Activated T-helper 2 cell treated with anti-CD3 and anti-CD28 coated beads, Interferon-gamma antibody, Interleukin-2, Interleukin-4, amounts not matched to agents 10 μg/mL and 5 μg/mL and 100 μg/mL, durations not matched to agents 14 hours and 24 hours and 36 hours (primary cell): ENCODE measurements at places on chromosomes 7 and 10.
A peak's percentile ranks its signal among the peaks of the same experiment; 100 is the strongest.

- no peak for DNase-seq
Measured at GRCh38 chr7:30465811-30466180, 12.8 kb downstream of the NOD1 start.

DNA sequence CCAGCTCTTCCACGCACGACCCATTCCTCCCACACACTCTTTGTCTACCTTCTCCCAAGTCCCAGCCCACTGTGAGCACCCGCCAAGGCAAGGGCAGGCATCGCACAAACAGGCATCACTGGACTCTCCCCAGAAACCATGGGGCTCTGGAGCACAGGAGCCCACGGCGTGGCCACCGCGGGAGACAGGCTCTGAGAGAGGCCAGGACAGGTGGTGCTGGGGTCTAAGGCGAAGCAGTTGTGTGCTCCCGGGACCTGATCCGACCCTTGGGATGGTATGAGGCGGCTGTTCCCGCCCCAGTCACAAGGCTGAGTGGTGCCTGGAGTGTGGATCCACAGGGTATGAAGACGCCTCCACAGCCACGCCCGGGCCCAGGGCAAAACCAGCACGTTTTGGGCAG lies 156.9 kb downstream of the MAD1L1 start:
- DNase-seq: no peak

DNA sequence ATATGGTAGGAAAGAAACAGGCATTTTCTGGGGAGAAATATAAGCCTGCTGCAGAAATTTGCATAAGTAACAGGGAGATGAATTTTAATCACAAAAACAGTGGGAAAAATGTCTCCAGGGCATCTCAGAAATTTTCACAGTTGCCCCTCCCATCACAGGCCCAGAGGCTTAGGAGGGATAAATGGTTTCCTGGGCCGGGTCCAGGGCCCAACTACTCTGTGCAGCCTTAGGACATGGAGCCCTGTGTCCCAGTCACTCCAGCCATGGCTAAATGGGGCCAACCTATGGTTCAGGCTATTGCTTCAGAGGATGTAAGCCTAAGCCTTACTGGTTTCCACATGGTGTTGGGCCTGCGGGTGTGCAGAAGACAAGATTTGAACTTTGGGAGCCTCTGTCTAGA lies 9.2 kb downstream of the OR6B1 start:
- no peak for DNase-seq

- DNase-seq: no peak
Measured at GRCh38 chr7:91079487-91079886, 184.7 kb upstream of the FZD1 start.

DNA sequence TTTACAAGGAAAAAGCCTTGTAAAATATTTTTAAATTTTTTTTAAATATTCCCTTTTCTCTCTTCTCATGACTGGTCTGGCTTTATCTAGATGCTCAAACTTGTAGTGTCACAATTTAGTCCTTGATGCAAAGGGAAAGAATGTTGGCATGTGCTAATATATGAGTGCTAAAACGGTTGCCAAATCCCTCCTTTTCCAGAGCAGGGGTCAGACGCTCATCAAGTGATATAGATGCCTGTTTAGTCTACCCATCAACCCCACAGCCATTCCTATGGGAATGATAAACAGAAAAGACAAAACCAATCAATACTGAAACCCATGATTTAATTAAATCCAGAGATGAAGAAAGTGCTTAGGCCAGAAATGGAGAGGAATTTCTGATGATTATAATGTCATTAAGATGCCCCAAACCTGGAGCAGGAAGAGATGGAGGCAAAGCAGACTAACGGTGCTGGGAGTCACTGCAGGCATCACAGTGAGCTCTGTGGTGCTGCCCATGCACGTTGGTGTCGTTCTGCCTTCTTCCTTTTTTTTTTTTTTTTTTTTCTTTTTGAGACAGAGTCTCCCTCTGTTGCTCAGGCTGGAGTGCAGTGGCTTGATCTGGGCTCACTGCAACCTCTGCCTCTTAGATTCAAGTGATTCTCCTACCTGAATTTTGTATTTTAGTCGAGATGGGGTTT lies 210.1 kb upstream of the STK17A start:
- DNase-seq: no peak

- no peak for DNase-seq
Measured at GRCh38 chr7:99102809-99103690, 40.9 kb downstream of the SMURF1 start.

DNA sequence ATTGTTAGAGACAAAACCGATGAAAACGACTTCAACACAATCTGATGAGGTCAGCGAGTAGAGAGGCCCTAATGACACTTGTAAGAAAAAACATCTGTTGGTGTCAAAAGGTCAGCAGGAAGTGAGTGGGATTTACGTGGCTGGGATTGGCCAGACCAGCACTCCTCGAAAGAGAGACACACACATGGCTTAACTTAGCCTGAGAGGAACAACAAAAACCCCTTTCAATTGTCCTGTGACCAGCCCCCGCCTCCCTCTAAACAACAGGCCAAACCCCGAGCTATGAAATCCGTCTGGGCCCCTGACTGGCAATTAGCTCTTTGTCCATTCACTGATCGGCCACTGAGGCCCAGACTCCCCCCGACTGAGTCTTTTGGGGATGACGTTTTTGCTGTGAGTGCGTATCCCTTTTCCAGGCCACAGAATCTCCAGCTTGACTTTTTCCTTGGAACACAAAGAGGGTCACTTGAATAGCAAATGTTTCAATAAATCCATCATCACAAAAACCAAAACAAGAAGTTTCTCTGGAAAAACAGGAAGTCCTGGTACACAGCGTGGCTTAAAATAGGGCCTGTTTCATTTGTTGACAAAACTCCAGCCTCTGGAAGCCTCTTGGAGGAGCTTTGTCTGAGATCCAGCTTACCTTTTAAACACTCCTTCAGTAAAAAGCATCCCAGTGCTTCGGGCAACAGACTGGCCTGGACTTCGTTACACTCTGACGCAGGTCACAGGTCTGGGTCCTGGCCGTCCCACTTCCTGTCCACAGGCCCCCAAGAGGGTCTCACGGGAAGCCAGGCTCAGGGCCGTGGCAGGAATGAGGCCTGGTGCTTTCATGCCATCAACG lies 103.0 kb downstream of the CTBP2 start:
- no peak for DNase-seq

DNA sequence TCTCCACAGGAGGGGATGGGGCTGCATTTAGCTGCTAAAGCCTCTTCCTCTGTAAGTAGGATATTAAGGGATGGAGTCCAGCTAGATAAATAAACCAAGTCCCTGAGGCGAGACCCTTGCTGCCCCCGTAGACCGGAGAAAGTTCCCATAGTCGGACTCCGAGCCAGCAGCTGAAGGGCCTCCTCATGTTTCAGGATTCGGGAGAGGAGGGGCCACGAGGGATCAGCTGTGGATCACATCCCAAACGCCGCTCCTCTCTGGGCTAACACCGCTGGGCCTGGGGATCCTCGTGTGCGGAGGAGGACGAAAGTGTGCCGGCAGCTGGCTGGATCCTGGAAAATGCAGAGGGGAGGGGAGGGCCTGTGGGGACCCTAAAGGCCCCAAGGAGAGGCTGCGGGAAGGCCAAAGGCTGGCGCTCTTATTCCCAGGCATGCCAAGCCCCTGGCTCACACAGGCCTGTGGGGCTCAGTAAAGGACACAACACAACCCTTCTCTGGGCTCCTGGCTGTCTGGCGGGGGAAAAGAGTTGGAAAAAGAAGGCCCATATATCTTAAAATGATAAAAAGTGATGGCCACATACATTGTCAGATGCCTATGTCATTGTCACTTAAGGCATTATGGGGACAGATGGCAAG lies 82.5 kb upstream of the TMEM72 start:
- DNase-seq: no peak

DNA sequence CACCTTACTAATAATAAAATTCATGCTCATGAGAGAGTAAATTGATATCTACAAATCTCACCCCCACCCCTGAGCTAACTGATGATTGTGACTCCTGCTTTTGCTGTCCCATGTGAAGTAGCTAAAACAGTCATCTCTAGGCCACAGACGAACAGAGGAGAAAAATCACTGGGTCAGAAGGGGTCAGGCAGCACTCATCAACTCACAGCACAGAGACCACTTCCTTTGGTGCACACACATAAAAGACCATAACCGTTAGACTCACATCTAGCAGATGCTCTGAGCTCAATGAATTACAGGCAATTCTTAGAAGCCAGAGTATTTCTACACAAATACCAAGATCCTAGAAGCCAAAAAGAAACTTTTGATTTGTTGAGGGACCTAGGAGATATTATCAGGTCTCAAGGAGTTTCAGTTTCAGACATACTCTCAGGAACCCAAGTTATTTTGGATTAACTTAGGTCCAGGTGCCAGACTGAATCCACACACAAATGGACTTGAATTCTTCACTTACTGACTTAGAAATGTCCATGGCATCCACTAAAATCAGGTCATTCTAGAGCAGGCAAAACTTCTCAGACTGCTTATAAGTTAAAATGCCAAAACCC lies 65.0 kb upstream of the TES start:
- peak; percentile 37 for DNase-seq

DNA sequence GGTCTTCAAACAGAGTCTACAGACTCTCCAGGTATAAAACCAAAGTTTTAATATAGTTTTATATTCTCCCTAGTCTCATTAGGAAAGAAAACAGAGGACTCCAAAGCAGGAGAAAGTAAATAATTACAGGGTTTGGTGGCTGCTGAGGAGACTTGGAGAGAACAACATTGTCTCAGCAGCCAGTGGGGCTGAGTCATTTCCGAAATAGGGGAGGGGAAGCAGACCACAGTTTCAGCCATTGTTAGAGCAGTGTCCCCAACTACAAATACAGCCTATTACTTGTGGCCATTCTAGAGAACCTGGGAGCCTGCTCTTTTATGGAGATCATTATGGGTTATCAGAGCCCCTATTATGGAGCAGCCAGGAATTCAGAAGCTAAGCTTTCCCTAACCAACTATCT lies 44.2 kb upstream of the A1CF start:
- DNase-seq: no peak

DNA sequence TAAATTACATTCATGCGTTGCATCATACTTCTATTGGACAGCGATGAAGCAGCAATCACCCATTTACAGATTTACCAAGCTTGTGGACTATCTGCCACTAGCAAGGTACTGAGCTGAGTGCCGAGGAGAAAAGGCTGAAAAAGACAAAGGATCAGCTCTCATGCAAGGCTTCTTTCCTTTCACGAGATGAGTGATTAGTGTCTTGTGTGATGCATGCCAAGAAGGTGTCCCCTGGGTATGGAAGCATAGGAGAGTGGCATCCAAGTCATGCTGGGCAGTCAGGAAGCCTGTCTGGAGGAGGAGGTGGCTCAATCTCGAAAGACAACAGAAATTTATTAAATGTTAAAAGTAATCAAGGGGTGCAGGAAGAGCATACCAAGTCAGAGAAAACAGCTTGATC lies 40.9 kb downstream of the ACSM6 start:
- no peak for DNase-seq

- no peak for DNase-seq
Measured at GRCh38 chr7:157516311-157516710, 179.5 kb downstream of the DNAJB6 start.
